ENCODE measurements at places on chromosomes 11 and 22.

- DNase-seq: no peak
Observed at GRCh38 chr11:73186294-73186850, 31.7 kb upstream of the P2RY2 start.

GRCh38 chr11:47523490-47524225, 29.3 kb downstream of the CELF1 start:
- DNase-seq: peak; percentile 78

DNA sequence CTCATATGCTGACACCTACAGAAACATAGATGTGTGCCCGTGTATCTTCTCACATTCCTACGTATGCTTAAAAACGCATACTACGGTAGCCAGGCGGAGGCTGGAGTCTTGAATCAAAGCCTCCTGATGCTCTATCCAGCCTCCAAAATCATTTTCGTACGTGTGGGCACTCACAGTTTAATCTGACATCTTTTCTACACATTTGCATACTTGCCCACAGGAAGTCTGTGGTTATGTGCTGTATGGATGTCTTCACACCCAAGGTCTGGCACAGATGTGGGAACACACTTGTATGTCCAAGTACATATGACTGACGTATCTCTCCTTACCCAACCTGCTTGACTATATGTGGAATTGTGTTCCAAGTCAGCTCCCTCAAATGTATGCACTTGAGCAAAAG, 561.8 kb upstream of the CADM1 start:
- no peak for DNase-seq

DNA sequence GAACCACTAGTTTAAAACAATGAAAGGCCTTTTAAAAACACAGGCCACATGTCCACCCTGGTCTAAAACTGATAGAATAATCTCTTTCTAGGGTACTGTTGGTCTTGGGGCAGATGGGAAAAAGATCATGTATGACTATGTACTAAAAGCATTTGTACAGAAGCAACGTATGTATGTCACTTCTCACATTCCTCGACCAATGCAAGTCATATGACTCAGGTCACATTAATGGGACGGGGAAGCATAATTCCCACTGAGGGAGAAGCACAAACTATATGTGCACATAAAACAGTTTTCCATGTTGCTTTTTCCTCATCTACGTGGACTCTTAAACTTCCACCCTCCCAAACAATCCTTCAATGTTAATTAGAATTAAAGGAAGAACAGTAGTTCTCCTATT, 32.2 kb upstream of the GAB2 start:
- no peak for DNase-seq

- no peak for DNase-seq
Observed at GRCh38 chr11:122304306-122304705, 188.3 kb upstream of the BLID start.

DNA sequence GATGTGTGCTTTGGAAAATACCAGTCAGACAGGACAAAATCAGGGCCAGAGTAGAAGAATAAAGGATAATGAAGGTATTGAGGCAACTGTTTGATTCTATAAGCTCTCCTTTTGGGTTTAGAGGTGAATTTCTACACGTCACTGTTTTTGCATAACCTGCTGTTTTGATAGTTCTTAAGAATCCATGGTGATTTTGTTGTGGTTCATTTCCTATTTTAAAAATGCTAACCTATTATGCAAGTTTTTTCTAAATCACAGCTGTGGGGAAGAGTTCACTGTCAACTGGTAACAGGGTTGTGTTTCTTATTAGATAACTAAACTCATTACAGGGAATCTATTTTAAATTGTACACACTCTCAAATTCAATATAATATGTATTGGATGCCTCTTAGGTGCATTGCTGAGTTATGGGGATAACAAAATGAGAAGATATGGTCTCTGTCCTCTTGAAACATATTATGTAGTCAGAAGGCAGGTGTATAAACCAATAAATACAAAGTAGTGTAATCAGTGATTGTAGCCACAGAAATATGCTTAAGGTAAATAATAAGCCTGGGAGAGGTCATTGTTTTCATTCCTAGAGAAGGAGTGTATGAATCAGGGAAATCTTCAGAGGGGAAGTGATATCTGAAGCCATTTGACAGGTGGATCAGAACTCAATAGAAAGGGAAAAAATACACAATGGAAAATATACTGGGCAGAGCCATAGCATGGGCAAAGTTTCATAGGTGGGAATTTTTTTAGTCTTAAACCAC, 192.5 kb downstream of the FAT3 start:
- DNase-seq: no peak

DNA sequence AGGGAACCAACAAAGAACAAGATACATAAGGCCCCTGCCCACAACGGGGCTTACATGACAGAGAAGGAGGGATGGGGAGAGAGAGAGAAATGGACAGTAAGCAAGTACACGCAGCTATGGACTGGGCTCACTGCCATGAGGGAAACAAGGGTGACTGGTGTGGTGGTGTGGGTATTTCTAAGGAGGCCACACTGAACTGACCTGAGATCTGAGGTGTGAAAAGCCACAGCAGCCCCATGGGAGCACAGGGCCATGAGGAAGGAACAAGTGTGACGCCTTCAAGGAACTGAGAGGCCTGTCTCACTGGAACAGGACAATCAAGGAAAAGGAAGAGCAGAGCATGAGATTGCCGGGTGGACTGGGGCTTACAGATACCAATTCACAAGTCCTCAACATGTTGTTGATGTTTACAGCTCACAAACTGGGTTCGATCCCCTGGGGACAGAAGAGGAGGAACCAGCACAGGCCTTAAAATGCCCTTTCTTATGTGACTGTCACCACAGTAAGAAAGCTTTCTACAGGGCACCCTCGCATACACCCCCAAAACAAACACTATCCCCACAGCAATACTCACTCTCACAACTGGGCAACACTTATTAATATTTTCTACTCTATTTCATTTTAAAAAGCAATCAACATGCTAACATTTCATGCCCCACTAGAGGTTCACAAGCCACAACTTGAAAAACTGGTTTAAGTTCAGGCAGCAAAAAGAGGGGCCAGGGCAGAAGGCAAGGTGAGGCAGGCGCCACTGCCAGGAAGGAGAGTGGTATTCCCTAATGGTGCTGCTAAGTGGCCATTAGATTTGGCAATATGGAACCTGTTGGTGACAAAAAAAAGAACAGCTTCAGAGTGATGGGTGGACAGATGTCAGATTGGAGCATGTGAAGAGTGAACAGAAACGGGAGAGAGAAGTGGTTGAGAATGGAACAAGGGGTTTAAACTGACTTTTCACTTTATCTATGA, 39.1 kb downstream of the TCIRG1 start:
- no peak for DNase-seq

- no peak for DNase-seq
Observed at GRCh38 chr22:33451866-33452469, 393.8 kb upstream of the SYN3 start.

All from fibroblast of the aortic adventitia (primary cell).